ENCODE measurements at places on chromosomes 7 and 10. TPM values are rescaled to one million over a fixed set of nuclear protein-coding genes. Genes with fewer than 3 reads are reported as not detected.

- DNase-seq, result peak; percentile 12
These were observed at the start of gene ZNF804B for GRCh38 chr7:88759230-88760135. Gene ZNF804B, plus strand, starts transcription at chr7:88759700. Its CDS starts 277 bp downstream, at chr7:88759977.

- no peak for DNase-seq
These were observed 415.4 kb downstream of the PLXNA4 start for GRCh38 chr7:132160611-132161532.

- DNase-seq, result no peak
These were observed 2.5 kb downstream of the SAP25 start for GRCh38 chr7:100570954-100571828.

DNA sequence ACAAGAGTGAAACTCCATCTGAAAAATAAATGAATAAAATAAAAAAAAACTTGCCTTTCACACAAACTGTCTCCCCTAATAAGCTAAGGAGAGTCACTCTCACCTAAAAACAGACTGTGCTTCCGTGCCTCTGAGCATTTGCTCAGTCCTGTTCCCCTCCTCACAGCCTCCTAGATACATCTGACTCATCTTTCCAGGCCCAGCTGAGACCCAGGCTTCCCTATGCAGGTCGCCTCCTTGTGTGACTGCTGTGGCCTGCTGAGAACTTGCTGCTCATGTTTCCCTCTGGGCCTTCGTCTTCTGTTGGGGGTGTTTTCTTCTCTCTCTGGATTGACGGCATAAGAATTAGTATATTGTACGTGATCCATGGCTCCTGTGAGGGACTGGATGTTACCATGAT, 777.7 kb downstream of the LRMDA start:
- no peak for DNase-seq

DNA sequence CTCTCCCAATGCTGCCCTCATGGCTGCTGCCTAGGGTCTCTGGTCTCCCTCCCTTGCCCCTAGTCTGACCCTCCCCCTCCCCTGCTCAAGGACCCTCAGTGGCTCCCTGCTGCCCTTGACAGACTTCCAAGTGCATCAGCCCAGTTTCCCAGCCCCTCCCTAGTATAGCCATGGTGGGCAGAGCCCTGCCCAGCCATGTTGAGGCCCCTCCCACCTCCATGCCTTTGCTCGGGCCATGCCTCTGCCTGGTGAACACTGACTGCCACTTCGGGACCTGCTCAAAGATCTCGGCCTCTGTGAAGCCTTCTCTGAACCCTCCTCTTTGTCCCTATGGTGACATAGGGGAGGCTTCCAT, 73.2 kb downstream of the MYL10 start:
- DNase-seq, result no peak

DNA sequence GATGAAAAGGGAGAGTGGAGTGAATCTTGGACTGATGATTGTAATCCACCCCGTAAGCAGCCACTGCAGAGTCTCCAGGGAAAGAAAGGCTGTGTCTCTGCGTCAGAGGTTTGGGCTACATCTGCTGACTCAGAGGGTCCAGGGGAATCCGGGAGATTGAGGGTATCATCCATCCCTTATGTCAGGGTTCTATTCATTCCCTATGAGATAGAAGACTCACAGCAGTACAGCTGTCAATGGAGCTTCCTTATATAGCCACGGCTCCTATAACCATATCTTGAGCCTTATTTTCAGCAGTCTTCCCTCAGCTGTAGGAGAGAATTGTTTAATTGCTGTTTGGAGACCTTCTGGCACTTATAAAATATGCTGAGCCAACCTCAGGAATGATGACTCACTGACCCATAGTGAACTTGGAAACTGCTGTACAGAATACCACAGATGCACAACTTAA, 558.2 kb upstream of the PFKP start:
- DNase-seq, result no peak

GRCh38 chr10:78620985-78621799, 447.6 kb upstream of the ZMIZ1 start:
- DNase-seq, result no peak

TDRD1 gene
- total RNA-seq, result 0.24 TPM

HGF gene
- not detected for total RNA-seq
